Kidney epithelial cell (primary cell): ENCODE measurements at places on chromosomes 4 and X.

GRCh38 chrX:37904833-37905232, 57.5 kb upstream of the DYNLT3 start:
- DNase-seq, result no peak

GRCh38 chr4:2696423-2696822, 59.7 kb downstream of the TNIP2 start:
- no peak for DNase-seq

DNA sequence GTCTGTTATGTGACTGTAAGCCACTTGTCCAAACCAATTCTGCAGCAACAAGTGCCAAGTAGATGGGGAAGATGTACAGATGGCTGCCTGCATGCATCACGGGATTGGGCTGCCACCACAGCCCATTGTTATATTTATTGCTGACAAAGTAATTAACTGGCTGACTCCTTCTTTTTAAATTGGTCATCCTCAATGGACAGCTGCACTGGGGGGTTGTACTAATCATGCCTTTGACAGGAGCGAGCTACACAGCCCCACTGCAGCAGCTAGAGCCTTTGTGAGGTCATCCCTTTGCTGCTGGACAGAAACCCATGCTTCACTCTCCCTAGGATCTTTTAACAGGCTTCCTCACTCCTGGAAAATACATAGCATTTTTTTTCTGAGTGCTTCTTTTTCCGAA, 146.7 kb upstream of the CXXC4 start:
- no peak for DNase-seq

DNA sequence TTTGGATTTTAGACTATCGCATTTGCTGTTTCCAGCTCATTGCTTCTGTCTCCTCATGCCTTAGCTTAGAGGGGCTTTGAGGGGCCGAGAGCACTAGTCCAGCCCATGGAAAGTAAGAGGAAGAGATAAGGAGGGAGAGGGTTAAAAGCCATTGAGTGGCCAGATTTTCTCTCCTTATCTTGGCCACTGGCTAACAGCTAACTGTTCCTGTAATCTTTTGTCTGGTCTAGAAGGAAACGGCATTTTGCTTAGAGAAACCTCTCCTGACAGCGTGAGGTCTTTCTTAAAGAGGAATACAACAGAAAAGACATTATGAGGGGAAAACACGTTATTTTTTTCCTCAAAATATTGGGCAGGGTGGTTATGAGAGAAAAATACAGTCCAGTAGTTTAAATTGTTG, 7.9 kb downstream of the GPR101 start:
- DNase-seq, result no peak

- no peak for DNase-seq
Measured at GRCh38 chr4:165011403-165011802, 20.4 kb upstream of the TRIM60 start.

GRCh38 chr4:25624616-25625015, 31.0 kb upstream of the SLC34A2 start:
- DNase-seq, result no peak

- no peak for DNase-seq
Measured at GRCh38 chr4:74738464-74739143, 55.7 kb downstream of the BTC start.
